ENCODE measurements at places on chromosomes 2 and 18.

- DNase-seq, result no peak
Observed at GRCh38 chr2:121977326-121977725, 221.9 kb downstream of the TSN start.

DNA sequence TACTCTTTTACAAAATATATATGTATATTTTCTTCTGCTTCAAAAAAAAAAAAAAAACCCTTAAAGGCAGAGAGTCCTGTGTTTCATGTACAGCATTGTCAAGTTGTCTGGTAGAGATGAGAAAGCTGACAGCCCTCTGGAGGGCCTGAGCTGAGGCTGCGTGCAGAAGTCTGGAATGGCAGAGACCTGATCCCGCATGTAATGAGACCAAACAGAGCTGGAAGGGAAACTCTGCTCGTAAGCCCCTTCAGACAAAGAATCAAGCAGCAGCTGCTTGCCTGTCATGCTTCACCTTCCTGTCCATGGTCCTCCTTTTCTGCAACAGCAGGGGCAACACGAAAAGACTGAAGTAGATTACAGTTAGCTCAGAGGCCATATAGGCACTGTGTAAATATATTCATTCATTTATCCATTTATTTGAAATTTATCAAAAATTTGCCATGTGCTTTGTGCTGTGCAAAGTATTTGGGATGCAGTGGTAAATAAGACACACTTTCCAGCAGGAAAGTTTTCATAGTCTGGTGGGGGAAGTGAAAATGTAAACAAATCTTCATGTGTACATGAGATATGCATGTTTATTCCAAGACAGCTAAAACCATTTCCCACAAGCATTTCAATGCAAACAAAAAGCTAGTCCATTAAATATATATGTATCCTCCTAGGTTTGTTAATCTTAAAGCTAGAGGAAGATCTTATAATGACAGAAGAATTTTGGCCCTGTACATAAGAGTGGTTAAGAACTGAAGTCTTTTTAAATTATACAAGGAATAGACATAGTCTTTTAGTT, 912.7 kb downstream of the CPS1 start:
- no peak for DNase-seq

- no peak for DNase-seq
Observed at GRCh38 chr2:47177043-47177565, 22.0 kb upstream of the STPG4 start.

DNA sequence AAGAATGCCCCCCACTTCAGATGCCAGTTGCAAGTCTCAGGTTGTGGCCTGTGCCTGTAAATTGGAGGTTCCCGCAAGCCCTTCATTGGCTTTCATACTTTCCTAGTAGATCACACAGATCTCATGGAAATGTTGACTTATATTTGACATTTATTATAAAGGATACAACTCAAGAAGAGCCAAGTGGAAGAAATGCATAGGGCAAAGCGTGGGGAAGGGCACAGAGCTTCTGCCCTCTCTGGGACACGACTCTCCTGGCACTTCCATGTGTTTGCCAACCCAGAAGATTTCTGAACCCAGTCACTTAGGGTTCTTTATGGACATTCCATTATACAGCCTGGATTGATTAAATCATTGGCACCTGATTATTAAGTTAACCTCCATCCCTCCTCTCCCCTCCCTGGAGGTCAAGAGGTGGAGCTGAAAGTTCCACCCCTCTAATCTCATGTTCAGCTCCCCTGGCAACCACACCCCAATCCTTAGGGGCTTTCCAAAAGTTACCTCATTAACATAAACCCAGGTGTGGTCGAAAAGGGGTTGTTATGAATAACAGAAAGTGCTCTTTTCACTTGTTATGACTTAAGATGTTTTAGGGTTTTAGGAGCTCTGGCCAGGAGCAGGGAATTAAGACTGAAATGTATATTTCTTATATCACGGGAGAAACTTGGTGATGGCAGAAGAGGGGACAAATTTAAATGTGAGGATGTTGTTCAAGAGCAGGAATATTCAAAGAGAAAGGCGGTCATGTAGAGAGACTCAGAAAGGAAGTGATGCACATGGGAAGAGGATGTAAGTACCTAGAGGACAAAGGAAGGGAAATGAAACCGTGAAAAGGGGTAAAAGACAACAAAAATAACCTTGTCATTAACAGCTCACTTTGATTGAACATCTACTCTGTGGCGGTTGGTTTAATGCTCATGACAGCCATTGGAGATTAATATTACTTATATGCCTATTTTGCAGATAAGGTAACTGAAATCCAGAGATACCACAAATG, 31.8 kb downstream of the SP100 start:
- DNase-seq, result no peak

DNA sequence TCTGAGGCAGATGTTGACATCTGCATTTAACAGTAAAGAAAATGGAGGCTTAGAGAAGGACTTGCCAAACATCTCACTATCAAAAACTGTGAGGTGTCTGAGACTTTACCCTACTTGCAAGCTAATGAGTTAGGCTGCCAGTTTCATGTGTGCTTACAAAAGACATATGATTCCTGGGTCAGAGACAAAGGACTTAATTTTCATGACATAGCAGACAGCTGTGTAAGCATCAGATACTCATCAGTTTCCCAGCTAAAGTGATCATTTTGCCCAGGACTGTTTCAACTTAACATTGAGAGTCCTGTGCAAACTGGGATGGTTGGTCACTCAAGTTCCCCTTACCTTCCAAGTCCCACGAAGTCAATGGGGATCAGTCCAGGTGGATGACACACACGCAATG, 18.9 kb upstream of the DAPL1 start:
- no peak for DNase-seq

- no peak for DNase-seq
Observed at GRCh38 chr18:12278741-12279682, 24.9 kb downstream of the CIDEA start.

GRCh38 chr18:62044490-62045000, 142.3 kb downstream of the PIGN start:
- DNase-seq, result no peak

DNA sequence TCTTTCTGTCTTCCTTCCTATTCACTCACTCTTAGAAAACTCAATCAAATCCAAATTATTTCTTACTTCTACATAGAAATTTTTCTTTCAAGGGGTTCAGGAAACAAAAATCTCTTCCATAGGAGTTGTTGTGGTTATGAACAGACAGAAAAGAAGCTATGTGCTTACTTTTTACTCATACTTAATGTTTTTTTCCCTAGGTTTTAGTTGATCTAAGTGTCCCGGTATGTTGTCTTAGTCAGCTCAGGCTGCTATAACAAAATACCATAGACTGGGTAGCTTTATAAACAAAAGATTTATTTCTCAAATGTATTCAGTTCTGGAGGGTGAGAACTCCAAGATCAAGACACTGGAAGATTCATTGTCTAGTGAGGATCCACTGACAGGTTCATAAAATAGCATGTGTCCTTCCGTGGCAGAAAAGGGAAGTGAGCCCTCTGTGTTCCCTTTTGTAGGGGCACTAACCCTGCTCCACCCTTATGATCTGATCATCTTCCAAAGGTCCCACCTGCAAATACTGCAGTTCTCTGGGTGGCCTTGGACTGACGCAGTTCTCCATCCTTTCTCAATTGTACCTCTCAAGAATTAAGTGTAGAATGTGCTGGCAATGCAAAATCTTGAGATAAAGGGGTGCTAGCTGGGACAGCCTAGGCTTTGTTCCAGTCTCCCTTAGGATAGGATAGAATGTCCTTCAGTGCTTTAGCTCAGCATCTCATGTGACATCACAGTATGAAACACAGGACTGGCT, 14.4 kb upstream of the VRK2 start:
- no peak for DNase-seq

DNA sequence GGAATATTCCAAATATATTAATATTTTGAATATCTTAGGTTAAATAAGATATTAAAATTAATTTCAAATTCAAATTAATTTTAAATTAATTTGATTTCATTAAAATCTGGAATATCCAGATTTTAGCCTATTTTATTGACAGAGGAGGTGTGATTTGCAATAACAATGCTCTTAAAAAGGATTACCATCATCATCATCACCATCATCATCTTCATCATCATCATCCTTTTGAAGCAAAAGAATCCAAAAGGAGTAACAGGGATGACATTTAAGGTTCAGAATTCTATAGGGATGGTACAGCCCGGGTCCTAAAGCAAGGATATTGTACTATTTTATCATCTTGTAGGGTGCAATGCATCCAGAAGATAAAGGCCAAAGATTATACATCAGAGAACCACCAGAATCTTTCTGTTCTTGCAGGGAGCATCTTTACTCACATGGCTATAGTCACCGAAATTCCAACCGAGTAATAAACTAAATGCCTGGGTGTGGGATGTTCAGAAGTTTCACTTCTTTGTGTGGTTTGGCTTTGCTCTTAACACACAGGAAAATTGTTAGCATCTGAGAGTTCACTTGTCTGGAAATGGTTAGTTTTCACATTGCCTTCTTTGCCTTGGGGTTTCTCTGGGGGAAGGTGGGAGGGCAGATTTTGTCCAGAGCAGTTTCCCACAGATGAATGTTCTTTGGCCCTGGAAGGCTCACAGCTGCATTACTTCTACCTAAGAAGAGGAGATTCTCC, 99.1 kb upstream of the ITGA6 start:
- DNase-seq, result no peak

- DNase-seq, result no peak
Observed at GRCh38 chr18:4102901-4103300, 352.2 kb downstream of the DLGAP1 start.

DNA sequence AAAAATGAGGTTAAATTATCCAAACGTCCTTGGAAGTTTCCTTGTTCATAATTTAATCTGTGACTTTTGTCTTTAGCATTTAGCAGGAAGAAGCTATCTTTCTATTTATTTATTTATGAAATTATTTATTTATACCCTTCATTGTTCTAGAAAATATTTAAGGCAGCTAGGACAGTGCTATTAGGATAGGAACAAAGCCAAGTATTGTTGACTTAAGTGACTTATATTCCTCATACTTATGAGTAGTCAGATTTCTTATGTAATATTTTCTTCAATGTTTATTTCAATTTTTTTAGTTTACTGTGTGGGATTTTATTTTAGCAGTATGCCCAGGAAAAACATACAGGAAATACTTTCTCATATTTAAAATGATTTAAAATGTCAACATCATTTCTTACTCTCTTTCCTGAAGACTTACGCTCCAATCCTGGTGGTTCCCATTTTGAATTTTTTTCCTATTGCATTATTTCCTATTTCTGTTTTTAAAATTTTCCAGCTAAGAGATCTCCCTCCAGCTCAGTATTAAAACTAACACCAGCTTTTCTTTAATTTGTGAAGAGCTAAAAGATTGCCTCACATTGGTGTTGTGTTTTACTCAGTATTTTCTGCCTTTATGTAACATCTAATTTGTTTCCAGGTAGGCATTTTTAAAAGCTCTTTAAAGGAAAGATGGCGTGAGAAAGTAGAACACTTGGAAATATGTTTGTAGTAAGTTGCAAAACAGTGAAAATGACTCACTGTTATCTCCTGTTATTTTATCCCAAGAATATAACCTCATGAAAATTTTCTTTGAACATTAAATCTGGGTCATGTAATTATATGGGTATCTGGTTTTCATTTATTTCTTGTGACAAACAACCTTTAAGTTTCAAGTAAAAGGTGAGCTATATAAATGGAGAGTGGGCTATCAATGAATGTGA, 32.2 kb downstream of the MAPRE2 start:
- no peak for DNase-seq

GRCh38 chr18:70376137-70376913, 87.5 kb downstream of the SOCS6 start:
- no peak for DNase-seq

DNA sequence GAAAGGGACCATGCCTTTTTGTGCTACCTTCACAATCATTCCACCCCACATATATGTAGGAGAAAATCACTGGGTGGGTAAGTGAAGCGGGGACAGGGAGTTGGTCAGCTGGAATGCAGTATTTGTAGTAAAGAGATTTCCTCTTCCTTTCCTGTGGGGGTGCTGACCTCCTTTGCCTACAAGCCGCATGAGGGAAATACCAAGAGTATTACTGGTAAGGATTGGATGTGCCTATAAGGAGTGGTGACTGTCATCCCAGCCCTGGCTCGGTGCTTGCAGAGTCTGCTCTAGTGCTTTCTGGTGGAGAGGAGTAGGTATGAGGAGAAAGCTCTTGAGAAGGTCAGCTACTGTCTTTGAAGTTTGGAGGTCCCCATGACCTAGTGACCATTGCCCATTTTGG, 324.6 kb downstream of the HRH4 start:
- no peak for DNase-seq

GRCh38 chr18:8121942-8122480, 487.2 kb upstream of the RAB12 start:
- no peak for DNase-seq

- DNase-seq, result no peak
Observed at GRCh38 chr2:147416099-147416498, 428.7 kb upstream of the ACVR2A start.

GRCh38 chr2:69375494-69376353, 11.3 kb downstream of the GFPT1 start:
- peak; percentile 31 for DNase-seq

DNA sequence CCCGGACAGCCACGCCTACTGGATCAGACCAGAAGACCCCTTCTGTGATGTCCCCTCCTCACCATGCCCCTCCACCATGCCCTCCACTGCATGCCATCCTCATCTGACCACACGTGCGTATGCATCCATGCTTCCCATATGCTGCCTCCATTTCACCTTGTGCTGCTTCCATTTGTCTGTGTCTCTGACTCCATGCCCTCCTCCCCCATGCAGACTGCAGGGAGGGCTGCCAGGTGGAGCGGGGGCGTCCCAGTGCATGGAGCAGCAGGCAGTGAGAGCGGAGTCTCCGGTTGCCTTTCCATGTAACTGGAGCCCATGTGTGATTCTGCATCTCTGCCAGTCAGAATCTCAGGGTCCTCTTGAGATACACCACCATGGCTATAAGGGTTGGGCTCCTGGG, 52.6 kb downstream of the COA5 start:
- DNase-seq, result no peak

DNA sequence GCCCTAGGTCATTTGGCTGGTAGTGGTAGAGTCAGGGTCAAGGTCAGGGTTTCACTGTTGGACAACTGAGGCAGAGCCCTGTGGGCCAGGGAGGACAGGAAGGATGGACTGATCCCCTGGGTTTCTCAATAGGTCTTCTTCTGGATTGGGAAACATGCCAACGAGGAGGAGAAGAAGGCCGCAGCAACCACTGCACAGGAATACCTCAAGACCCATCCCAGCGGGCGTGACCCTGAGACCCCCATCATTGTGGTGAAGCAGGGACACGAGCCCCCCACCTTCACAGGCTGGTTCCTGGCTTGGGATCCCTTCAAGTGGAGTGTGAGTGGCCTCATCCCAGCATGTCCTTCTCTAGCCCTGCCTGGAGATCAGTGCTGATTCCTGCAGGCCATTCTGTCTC, 18.1 kb downstream of the VIL1 start:
- no peak for DNase-seq

Measured in NCI-H187 treated with DMSO at 0.1 percent for 48 hours (cell line).